ENCODE measurements at places on chromosomes 2 and 18. TPM values are rescaled to one million over a fixed set of nuclear protein-coding genes. Genes with fewer than 3 reads are reported as not detected.

CHST9 gene
- total RNA-seq: not detected

DYNC1I2 gene
- 143 TPM for total RNA-seq

CABYR gene
- total RNA-seq: 6.4 TPM

C2orf78 gene
- not detected for total RNA-seq

SEH1L gene
- total RNA-seq: 28.8 TPM

Data from mammary microvascular endothelial cell (primary cell).